ENCODE measurements at places on chromosomes 5 and 9.

DNA sequence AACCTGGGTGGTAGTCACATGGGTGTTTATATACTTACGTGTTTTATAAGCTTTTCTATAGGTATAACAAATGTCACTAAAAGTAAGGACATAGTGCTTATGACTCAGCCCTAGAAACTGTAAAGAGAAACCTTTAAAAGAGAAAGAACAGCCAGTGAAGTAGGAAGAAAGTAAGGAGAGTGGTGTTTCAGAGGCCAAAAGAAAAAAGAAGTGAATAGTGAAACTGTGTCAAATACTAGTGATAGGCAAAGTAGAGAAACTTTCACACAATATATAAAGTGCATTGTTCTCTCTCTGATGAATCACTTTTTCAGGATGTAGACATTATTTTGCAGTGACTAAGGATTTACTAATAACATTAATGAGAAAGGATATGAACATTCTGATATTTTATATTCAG is 74.2 kb upstream of the SUSD1 start:
- DNase-seq = no peak

DNA sequence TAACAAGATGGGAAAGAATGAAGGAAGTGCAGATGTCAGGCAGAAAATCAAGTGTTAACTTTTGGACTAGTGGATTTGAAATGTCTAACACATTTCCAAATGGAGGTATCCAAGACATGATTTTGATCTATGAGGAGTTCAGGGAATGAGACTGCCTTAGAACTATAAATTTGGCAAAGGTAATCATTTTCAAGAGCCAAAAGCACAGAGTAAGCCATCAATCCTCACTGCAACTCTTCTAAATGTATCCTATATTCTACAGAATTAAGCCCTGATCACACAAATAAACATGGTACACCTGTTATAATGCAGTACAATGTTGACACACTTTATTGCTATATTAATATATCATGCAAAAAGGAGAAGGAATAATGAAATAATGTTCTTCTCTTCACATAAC is 55.6 kb downstream of the SETX start:
- no peak for DNase-seq

DNA sequence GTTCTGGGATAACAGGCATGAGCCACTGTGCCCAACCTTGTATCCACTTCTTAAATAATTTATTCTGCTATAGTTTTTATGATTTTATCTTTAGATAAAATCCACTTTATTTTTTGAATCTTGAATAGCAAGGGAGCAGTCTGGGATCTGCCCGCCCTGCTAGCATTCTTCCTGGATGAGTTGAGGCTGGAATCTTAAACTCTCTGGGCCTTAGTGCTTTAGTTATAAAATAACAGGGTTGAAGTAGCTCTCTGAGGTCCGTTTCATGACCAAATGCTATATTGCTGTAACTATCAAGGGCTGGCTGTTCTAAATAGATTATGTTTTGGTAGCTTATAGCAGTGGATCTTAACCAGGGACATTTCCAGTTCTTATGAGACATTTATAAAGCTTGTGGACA is 20.8 kb downstream of the ACER2 start:
- DNase-seq = no peak

DNA sequence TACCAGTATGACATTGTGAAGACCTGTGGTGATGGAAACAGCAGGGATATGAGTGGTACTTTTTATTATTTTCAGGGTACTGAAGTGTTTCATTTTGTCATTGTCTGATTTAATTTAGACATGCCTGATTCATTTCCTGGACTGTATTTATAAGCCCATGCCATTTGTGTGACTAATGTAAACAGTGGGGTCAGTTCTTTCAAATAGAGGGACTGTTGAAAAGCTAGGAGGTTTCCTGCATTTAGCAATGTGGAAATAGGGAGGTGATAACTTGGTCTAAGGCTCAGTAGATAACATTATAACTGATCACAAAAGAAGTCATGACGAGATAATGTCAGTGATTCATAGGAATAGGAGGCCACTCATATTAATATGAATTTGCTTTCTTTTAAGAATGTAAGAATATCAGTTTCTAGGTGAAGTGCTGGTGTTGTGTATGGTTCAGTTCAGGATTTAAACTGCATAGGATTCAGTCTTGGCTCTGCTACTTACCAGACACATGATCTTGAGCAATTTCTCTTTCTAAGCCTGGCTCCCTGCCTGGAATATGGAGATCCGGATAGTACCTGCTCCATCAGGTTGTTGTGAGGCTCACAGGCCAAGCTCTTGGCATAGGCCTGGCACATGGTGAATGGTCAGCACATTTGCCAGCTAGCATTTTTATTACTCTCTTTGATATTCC is 7.5 kb downstream of the RASGRF2 start:
- DNase-seq = no peak

DNA sequence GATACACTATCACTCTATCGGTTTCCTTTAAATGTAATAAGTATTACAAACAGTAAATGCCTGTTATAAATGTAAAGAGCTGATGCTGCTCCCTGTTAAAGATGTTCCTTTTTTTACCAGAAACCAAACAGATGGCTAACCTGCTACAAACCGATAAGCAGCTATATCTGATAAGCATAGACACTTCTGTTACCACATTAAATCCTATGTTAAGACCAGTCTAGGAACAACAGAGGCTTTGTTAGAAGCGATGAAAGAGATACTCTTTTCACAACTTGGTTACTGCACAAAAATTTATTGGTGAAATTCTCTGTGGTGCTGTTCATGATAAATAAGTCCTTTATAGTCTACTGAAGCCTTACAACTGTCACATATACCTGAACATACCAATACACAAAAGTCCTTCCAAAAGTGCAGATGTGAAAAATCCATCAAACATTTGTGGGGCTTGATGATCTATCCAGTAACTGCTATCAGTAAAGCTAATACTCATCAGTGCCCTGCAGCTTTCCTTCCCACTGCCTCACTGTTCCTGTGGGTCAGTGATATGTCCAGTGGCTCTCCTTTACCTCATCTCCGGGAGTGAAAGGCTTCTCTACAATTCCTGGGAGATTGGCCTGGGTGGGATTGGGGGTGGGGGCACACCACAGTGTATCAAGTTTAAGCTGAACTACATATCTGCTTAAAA is 25.8 kb upstream of the PRXL2C start:
- no peak for DNase-seq

DNA sequence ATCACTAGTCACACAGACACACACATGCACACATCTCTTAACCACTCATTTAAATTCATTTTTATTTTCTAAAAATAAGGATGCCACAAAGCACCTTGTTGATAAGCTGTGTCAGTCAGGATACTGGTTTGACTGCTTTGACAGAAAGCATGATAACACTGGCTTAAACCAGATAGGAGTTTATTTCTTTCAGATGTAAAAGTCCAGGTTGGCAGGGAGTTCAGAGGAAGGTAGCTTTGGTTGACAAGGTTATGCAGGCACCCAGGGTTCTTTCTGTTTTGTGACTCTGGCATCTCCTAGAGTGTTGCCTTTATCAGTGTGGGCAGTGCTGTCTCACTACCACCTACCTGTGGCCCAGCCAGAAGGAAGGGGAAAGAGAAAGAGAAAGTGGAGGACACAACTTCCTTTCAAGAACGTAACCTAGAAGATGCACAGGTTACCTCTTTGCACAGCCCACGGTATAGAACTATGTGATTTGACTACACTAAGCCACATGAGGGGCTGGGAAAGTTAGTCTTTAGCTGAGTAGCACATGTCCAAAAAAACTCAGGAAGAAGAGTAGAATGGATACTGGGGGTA is 334.7 kb downstream of the OSTF1 start:
- DNase-seq = no peak

GRCh38 chr5:34005681-34006080 is 2.2 kb downstream of the AMACR start:
- no peak for DNase-seq

GRCh38 chr9:1938135-1938534 is 77.0 kb upstream of the SMARCA2 start:
- no peak for DNase-seq

DNA sequence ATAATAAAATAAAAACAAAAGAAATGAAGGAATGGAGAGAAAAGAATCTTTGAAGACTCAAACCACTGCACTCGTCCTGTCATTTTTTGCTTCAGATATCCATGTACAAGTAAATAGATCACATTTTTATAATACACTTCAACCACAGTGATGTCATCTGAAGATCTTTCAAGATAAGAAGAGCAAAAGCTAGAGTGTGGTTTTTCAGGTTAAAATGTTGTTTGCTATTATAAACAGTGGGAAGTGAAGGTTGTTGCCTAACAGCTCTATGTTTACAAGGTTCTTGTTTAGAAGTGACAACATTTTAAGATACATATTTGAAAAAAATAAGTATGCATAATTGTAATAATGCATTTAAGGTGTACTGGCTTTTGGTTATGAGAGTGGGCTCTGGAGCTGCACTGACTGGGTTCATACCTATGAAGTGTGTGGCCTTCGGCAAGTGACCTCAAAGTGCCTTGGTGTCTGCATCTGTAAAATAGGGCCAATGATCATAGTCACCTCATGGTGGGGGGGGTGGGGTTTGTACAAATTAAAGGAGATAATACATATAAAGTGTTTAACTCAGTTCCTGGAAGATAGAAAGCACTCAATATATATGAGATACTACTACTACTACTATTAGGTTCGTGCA is 45.5 kb upstream of the IL7R start:
- no peak for DNase-seq

DNA sequence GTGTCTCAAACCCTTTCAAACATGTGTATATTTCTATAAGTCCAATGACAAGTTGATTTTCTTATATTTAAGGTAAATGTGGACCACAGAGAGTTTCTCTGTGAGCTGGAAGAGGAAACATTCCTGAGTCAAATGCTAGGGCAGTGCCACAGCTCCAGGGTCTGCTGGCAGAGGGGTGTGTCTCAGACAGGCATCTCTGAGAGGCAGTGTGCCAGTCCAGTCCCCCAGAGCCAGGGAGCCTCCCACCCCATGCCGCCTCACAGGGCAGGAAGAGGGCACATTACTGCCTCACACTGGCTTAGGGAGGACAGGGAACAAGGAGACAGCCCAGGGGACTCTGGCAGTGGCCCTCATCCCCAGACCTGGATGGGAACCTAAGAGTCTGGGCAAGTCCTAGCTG is 120.2 kb downstream of the TENT4A start:
- no peak for DNase-seq

DNA sequence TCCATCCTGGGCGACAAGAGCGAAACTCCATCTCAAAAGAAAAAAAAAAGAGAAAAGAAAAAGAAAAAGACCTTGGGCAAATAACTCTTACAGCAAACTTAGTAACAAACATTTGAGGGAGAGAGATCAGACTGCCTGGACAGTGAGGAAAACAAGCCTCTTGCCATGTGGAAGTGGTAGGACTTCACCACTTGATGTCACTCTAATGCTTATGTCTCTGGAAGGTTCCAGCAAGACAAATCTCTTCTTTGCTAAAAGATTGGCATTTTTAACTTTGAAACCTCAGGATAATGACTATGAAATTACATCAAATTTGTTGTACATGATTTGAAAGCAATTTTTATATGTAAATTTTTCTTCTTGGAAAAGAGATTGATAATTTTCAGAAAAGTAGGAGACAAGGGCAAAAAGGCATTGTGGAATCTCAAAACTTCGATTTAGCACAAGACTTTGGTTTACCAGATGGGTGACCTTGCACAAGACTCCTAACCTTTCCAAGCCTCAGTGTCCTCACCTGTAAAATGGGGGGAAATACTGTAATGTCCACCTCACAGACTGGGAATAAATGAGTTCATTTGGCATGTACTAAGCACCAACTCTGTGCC is 5.4 kb downstream of the ACTL7B start:
- no peak for DNase-seq

DNA sequence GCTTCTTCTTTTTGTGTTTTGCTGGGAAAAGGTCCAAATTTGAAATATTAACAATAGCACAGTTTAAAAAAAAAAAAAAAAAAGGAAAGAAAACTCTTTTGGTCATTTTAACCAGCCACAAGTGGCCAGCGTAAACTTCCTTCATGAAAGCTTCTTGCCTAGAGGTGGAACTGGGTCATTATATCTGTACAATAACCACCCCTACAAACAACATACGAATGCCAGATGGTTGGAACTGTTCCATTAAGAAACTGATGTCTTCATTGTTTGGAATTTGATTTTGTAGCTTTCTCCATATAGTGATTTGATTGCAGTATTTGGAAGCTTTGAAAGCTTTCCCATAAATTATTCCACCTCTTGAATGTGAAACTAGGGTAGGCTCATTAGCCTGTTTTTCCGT is 18.3 kb upstream of the LPAR1 start:
- DNase-seq = no peak

DNA sequence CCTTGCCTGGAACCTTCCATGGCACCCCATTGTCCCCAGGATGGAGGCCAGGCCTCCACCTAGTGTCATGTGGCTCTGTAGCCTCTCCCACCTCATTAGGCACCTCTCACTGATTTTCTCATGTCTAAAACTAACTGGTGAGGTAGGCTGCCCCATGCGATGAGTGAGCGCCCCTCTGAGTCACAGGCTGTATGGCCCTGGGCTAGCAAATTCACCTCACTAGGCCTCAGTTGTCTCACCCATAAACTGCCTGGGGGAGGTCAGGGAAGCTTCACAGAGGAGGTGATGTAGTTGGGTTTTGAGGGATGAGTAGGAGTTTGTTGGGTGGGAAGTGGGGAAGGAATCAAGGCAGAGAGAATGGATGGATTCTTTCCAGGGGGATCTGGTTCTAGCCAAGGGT is 8.8 kb downstream of the RXRA start:
- DNase-seq = no peak

DNA sequence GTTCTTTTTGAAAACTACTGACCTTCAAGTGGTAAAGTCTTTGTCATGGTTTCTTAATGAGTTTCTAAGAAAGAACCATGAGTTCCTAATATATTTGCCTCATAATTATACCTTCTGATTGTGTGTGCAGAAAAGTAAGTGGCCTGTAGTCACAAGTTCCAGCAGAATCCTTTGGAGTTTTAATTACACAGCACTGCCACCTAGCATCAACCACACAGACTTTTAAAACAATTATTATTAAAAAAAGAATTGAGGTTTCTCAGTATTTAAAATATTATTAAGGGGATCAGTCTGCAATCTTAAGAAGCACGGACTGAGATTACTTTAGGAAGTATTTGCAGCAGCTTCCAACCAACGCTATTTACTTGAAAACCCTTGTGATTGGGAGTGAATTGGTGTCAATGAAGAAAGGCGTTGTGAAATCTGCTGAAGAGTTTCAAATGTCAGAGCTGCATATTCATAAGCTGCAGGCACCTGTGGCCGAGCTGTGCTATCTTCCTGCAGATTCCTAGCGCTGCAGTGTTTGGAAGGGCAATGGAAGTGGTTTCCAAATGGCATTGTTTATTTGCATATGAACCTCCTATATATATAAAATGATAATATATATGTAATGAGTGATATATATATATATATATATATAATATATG is 1074.2 kb upstream of the WWC1 start:
- DNase-seq = no peak

DNA sequence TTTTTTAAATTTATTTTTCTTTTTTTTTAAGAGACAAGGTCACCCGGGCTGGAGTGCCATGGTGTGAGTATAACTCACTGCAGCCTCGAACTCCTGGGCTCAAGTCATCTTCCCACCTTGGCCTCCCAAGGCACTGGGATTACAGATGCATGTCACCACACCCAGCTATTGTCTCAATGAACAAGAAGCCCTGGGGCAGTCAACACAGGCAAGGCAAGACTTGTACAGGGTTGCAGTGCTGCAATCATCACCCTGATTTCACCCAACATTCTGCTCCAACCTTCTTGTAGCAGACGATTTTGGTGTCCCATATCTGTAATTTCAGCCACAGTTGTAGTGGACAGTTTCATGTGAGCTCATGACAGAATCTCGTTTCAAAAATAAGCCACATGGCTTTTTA is 205.8 kb upstream of the KIF2A start:
- no peak for DNase-seq

GRCh38 chr5:92455011-92455410 is 1071.9 kb upstream of the ARRDC3 start:
- no peak for DNase-seq
